ENCODE measurements at places on chromosomes 5 and 9. TPM values are rescaled to one million over a fixed set of nuclear protein-coding genes. Genes with fewer than 3 reads are reported as not detected.

NPR2 gene
- total RNA-seq = 5.2 TPM

DNA sequence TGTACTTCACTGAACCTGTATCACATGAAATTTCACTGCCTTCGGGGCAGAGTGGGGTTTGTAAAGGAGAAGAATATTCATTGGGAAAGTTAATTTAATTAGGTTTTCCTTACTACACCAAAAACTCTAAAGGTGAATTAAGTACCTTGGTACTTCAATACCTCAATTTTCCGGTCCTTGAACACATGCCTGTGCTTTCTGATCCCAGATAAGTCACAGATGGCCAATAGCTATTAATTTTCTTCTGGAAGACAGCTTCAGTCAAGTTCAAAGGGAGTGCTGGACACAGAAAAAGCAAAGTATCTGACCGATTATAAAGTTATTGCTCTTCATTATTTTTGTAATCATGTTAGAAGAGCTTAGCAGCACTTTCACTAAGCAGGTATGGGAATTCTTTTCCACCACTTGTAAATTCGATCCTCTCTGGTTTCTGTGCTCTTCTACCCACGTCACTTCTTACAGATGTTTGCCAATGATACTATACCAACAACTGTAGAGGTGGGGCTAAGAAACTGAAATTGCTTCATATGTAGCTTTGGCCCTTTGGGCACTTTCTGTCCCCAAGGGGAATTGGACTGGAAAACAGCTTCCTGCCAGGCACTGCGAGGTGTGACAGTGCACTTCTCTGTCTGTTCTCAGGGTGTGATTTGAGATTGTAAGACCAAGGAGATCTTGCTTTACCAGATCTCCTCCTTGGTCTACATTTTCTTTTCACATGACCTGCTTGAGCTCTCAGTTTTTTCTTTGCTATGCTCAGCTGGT, 164.0 kb downstream of the CCDC192 start:
- H3K4me3 ChIP-seq = no peak overlapping the region
- no peaks in the 10 kb centered on the region for H3K36me3 ChIP-seq
- no peak overlapping the region for H3K27ac ChIP-seq
- no peaks in the 10 kb centered on the region for H3K27me3 ChIP-seq

- no peak for DNase-seq
- H3K36me3 ChIP-seq = peaks cover 24% of the 10 kb centered on the region
Observed at GRCh38 chr9:109060191-109060590, 46.9 kb upstream of the CTNNAL1 start.

DNA sequence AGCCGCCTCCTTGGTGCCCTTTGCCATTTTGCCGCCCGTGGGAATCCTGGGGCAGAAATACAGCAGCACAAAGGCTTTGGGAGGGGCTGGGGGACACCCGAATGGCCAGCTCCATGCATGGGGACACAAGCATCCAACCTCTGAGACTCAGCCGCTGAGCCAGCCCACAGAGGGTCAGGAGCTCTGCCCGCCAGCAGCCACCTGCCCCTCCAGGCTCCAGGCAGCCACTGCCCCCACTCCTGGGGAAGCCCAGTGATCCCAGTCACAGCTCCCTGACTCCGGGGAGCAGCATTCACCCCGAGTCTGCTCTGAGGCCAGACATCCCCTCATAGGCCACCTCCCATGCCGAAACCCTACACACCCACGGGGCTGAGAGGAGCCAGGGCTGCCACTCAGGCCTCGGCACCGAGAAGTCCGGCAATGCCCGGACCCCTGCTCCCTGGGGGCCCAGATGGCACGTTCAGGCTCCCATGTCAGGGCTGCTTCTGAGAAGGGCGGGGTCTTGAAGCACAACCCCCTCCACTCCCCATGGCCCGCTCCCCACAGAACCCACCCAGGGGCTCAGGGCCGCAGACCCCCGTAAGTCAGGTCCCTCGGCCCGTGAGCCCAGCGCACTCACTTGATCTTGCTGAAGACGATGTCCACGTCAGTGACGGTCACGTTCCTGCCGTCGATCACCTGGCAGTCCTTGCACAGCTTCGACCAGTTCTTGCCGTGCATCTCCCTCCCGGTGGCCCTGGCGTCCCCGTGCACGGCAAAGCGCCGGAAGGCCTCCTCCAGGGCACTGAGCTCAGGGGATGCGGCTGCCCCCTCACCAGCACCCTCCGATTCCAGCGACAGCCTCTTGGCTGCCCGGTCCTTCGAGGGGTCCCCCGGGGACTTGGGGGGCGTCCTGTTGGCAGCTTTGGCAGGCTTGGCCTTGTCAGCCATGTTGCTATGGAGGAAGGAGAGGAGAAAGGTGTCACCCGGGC, 15.7 kb downstream of the TPPP start:
- DNase-seq = no peak
- no peak overlapping the region for H3K27ac ChIP-seq
- H3K36me3 ChIP-seq = no peaks in the 10 kb centered on the region
- peaks cover 15% of the 10 kb centered on the region for H3K4me1 ChIP-seq
- no peaks in the 10 kb centered on the region for H3K27me3 ChIP-seq

DNA sequence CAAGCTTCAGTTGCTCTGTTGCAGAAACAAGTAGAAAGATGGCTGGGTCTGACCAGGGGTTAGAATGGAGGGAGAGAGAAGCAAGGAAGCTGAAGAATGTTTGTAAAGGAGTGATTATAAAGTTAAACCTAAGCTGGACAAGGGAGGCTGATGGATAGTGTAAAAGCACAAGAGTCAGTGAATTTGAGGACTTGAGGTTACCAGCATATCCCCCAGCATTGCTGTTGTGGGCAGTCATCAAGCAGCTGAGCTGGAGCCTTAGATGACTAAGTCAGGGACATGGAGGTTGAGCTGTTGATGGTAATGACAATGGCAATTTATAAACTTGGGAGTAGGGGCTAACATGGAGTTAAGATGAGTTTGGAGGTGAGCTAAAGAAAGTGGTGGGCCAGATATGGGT, 131.5 kb downstream of the ERCC6L2 start:
- peaks cover 37% of the 10 kb centered on the region for H3K4me1 ChIP-seq
- H3K36me3 ChIP-seq = no peaks in the 10 kb centered on the region
- H3K27ac ChIP-seq = no peak overlapping the region
- no peak overlapping the region for H3K4me3 ChIP-seq
- H3K27me3 ChIP-seq = no peaks in the 10 kb centered on the region

CCNO gene
- 0.20 TPM for total RNA-seq

- DNase-seq = peak; percentile 59
- no peak overlapping the region for H3K4me3 ChIP-seq
- H3K27me3 ChIP-seq = no peaks in the 10 kb centered on the region
- H3K36me3 ChIP-seq = no peaks in the 10 kb centered on the region
- no peak overlapping the region for H3K27ac ChIP-seq
Observed at GRCh38 chr9:100505564-100506159, 32.7 kb downstream of the TMEFF1 start.

DNA sequence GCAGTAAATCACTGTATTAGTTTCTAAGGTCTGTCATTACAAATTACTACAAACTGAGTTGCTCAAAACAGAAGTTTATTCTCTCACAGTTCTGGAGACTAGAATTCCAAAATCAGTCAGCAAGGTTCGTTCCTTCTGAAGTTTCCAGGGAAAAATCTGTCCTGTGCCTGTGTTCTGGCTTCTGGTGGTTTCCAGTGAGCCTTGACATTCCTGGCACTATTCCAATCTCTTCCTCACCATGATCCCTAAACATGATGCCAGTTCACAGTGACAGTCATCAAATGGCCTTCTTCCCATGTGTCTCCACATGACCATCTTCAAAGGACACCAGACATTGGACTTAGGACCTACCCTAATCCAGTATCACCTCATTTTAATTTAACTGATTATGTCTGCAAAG, 351.4 kb downstream of the PLK2 start:
- H3K36me3 ChIP-seq = no peaks in the 10 kb centered on the region
- no peaks in the 10 kb centered on the region for H3K4me1 ChIP-seq
- no peak for DNase-seq
- H3K27ac ChIP-seq = no peak overlapping the region

DNA sequence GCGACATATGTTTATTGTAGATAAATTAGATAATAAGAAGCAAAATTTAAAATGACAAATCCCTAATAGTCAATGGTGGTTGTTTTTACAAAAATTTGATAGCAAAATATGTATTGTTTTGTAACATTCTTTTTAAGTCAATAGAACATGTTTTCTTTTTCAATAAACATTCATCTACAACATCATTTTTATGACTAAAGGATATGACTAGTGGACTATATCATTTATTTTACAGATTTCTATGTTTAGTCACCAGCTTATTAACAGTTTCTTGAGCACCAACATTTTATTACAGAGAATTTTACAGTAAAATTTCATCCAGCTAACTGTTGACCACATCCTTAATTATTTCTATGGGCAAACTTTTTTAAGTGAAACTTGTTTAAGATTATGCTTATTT, 114.7 kb upstream of the IL7R start:
- H3K27me3 ChIP-seq = no peaks in the 10 kb centered on the region
- no peaks in the 10 kb centered on the region for H3K36me3 ChIP-seq

SEC24A gene
- total RNA-seq = 18.8 TPM

PKN3 gene
- total RNA-seq = 7.5 TPM

DNA sequence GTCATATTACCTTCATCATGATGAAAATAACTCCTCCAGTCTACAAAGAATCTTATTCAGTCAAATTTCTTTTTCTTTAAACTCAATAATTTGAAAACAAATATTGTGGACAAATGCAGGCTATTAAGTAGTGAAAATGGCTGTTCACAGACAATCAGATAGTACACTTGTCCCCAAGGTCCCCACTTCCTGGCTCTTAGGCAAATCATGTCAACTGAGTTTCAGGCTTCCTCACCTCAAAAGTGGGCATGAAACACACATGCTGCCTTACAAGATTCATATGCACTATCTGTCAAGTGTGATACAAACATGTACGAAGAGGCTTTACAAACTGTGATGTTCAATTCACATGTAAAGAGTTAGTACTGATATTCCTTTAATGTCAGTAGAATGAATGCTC, 385.2 kb upstream of the SEMA6A start:
- no peak for DNase-seq
- H3K4me3 ChIP-seq = no peak overlapping the region
- H3K4me1 ChIP-seq = no peaks in the 10 kb centered on the region
- no peak overlapping the region for H3K27ac ChIP-seq
- H3K27me3 ChIP-seq = no peaks in the 10 kb centered on the region
- no peaks in the 10 kb centered on the region for H3K36me3 ChIP-seq

MLANA gene
- total RNA-seq = not detected

FAT2 gene
- total RNA-seq = not detected

SMIM33 gene
- 0.28 TPM for total RNA-seq

DNA sequence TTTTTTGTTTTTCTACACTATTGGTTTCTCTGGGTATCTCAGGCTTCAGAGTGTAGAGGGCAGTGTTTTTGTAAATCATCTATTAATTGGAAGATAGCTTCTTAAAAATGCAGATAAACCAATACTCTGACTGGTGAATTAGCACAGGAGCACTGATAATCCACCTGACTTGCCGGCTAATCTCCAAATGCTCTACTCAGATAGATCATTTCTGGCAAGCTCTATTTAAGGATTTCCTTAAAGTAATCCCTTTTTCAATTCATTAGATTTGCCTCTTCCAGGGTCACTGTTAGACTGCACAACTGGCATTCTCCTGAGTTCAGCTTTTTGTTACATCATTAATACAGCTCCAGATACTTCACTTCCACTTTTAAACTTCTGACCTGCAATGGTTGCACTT, 1390.3 kb upstream of the NUDT12 start:
- H3K4me1 ChIP-seq = no peaks in the 10 kb centered on the region
- no peak overlapping the region for H3K27ac ChIP-seq
- no peak overlapping the region for H3K4me3 ChIP-seq
- no peaks in the 10 kb centered on the region for H3K36me3 ChIP-seq

- no peaks in the 10 kb centered on the region for H3K4me1 ChIP-seq
- no peaks in the 10 kb centered on the region for H3K36me3 ChIP-seq
- no peaks in the 10 kb centered on the region for H3K27me3 ChIP-seq
- H3K4me3 ChIP-seq = no peak overlapping the region
Observed at GRCh38 chr5:133243196-133243595, 191.4 kb downstream of the HSPA4 start.

DNA sequence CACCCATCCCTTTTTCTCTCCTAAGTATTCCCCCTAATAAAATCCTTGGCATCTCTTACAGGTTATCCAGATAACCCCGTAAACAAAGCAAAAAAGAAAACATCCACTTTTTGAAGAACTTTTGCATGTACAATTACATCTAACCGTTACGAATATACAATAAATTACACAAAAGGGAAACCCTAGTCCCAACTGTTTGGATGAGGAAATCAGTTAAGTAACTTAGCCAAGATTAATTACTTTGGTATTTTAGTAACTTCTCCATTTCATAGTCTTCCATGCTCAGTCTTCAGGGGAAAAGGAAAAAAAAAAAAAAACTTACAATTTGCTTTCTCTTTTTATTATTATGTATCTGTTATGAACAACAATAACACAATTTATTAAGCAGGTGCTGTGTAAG, 212.9 kb downstream of the ACTL7B start:
- no peak for DNase-seq
- no peaks in the 10 kb centered on the region for H3K36me3 ChIP-seq

LCN15 gene
- total RNA-seq = not detected

DNA sequence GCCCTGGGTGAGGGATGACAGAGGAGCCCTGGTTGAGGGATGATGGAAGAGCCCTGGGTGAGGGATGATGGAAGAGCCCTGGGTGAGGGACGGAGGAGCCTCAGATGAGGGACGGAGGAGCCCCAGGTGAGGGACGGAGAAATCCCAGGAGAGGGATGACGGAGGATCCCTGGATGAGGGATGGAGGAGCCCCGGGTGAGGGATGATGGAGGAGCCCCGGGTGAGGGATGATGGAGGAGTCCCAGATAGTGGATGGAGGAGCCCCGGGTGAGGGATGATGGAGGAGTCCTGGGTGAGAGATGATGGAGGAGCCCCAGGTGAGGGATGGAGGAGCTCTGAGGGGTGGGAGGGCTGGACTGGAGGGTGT, 10.9 kb downstream of the PHF2 start:
- no peak for DNase-seq
- peaks cover 6% of the 10 kb centered on the region for H3K4me1 ChIP-seq
- H3K27me3 ChIP-seq = no peaks in the 10 kb centered on the region
- no peak overlapping the region for H3K27ac ChIP-seq
- no peaks in the 10 kb centered on the region for H3K36me3 ChIP-seq
- H3K4me3 ChIP-seq = no peak overlapping the region

CCDC183 gene
- total RNA-seq = not detected

SRP19 gene
- total RNA-seq = 68.0 TPM

GRCh38 chr5:53479045-53479589, 1.3 kb upstream of the FST start:
- DNase-seq = no peak
- peaks cover 29% of the 10 kb centered on the region for H3K27me3 ChIP-seq
- H3K4me3 ChIP-seq = peak overlapping the region; percentile 71

- H3K4me1 ChIP-seq = no peaks in the 10 kb centered on the region
- no peak for DNase-seq
- no peaks in the 10 kb centered on the region for H3K27me3 ChIP-seq
- H3K27ac ChIP-seq = no peak overlapping the region
- no peak overlapping the region for H3K4me3 ChIP-seq
Observed at GRCh38 chr9:31950756-31951155, 433.7 kb upstream of the ACO1 start.

- H3K4me1 ChIP-seq = peaks cover 5% of the 10 kb centered on the region
- no peak for DNase-seq
- peaks cover 47% of the 10 kb centered on the region for H3K36me3 ChIP-seq
Observed at GRCh38 chr5:1806199-1806598, 5.0 kb downstream of the NDUFS6 start.

- DNase-seq = no peak
- H3K27me3 ChIP-seq = no peaks in the 10 kb centered on the region
- H3K4me1 ChIP-seq = peaks cover 14% of the 10 kb centered on the region
- no peak overlapping the region for H3K4me3 ChIP-seq
Observed at GRCh38 chr5:55763746-55764420, 26.0 kb downstream of the DDX4 start.

All from CD8-positive, alpha-beta memory T cell (primary cell).